GM12878 (cell line): ENCODE measurements at places on chromosomes 6 and 20. TPM values are rescaled to one million over a fixed set of nuclear protein-coding genes. Genes with fewer than 3 reads are reported as not detected.

DNA sequence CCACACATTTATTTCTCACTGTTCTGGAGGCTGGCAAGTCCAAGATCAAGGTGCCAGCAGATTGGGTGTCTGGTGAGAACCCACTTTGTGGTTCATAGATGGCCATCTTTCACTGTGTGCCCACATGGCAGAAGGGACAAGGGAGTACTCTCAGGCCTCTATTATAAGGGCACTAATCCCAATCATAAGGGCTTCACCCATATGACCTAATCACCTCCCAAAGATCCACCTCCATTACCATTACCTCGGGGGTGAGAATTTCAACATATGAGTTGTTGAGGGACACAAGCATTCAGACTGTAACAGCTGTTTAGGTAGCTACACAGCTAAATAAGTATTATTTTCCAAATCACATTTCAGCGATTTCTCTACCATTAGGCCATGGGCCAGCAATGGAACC, 2.5 kb upstream of the PRND start:
- no peaks in the 10 kb centered on the region for H3K27me3 ChIP-seq
- no peak for DNase-seq
- H3K27ac ChIP-seq = no peak overlapping the region

- H3K27me3 ChIP-seq = no peaks in the 10 kb centered on the region
- no peaks in the 10 kb centered on the region for H3K36me3 ChIP-seq
- H3K4me1 ChIP-seq = no peaks in the 10 kb centered on the region
- H3K27ac ChIP-seq = no peak overlapping the region
- no peak for DNase-seq
Measured at GRCh38 chr6:133835901-133836300, 53.0 kb upstream of the TCF21 start.

DNA sequence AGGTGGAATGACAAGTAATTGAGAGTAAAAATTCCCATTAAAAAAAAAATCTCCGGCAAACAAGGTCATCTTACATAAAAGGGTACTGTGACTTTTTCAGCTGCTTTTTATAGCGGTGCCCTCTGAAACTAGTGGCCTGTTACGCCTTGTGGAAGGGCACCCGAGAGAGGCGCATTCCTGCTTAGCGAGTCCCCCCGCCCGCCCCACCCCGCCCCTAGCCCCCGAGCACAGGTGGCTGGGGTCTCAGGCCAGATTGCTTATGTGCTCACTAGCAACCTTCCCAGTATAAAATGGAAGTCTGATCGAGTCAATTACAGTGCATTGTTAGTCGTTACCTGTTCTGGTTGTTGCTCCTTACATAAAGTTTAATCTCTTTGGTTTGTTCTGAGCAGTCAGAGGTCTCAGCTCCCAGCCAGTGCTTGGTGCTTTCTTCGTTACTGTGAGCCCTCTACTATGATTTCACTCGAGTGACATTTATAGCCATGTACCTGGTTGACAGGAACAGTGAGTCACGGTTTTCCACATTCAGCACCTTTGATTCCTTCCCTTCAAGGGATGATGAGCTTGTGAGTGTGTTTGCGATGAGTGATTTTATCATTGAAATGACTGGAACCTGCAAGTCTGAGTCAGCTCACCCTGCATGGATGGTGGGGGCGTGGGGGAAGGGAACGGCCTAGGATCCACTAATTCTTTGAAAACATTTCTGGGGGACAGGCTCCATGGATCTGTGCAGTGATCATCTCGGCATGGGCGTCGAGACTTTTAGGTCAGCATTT, 47.6 kb downstream of the ZDHHC14 start:
- no peaks in the 10 kb centered on the region for H3K27me3 ChIP-seq
- H3K27ac ChIP-seq = no peak overlapping the region
- H3K36me3 ChIP-seq = no peaks in the 10 kb centered on the region; the same call in none of the 2 replicates

- no peak for DNase-seq
- no peak overlapping the region for H3K27ac ChIP-seq
- no peaks in the 10 kb centered on the region for H3K27me3 ChIP-seq
- H3K4me3 ChIP-seq = no peak overlapping the region
- H3K36me3 ChIP-seq = no peaks in the 10 kb centered on the region
Measured at GRCh38 chr6:121549736-121550135, 114.3 kb downstream of the GJA1 start.

DNA sequence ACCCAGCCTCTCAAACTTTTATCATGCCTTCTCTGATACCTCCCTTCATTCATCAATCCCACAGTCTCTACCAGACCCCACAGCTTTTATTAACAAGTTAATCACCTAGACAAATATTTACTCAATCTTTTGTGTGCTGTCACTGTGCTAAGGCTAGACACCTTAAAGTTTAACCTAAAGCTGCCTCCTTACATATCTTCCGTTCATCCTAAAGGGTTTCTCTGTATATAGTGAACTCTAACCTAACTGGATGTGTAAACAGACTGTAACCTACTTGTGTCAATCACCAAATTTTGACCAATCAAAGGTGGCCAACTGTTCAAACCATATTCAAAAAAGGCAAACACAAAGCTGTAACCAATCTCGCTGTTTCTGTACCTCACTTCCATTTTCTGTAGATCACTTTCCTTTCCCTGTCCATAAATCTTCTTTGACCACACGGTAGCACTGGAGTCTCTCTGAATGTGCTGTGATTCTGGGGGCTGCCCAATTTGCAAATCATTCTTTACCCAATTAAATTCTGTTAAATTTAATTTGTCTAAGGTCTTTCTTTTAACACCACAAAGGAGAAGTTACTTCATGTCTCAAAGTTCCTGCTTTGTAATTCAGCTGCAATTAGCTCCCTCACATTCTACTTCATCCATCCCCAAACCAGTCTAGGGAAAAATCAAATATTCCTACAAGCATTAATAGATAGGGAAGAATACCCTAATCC, 72.5 kb downstream of the ARHGAP18 start:
- H3K27me3 ChIP-seq = no peaks in the 10 kb centered on the region
- DNase-seq = no peak
- H3K4me3 ChIP-seq = no peak overlapping the region
- no peak overlapping the region for H3K27ac ChIP-seq
- H3K36me3 ChIP-seq = peaks cover 4% of the 10 kb centered on the region
- H3K4me1 ChIP-seq = peaks cover 16% of the 10 kb centered on the region; the same call in 1 of the 2 replicates

- DNase-seq = no peak
- H3K27ac ChIP-seq = no peak overlapping the region
- H3K4me3 ChIP-seq = no peak overlapping the region
Measured at GRCh38 chr6:107636486-107636885, 146.6 kb downstream of the SOBP start.

DNA sequence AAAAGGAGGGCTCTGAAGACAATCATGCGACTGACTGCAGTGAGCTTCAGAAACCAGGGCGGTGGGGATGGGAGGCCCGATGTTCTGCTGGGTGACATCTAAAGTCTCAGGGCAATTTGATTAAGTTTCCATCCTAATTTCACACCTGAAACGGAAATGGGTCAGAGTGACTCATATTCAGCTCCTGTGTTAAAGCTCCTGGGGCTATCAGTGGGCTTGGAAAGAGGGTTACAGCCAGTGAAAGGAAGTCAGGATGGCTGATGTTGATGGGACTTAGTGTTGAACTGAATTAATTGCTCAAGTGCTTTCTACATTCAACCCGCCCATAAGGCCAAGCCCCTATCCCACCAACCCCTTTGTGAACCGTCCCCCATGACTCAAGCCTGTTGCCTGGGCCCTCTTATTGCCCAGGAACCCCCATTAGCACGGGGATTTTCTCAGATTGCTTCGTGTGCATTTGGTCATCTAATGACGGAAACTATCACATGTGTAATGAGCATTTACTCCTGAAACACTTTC, 47.1 kb upstream of the TBC1D7 start:
- 0 out of 2 replicates have a peak, but pooled peaks cover 3% of the 10 kb centered on the region for H3K36me3 ChIP-seq
- peaks cover 65% of the 10 kb centered on the region for H3K4me1 ChIP-seq
- no peak overlapping the region for H3K4me3 ChIP-seq
- peak overlapping the region; percentile 98 for H3K27ac ChIP-seq

- no peaks in the 10 kb centered on the region for H3K27me3 ChIP-seq
- no peaks in the 10 kb centered on the region for H3K36me3 ChIP-seq
- DNase-seq = peak; percentile 24
- H3K27ac ChIP-seq = no peak overlapping the region
- no peaks in the 10 kb centered on the region for H3K4me1 ChIP-seq
- no peak overlapping the region for H3K4me3 ChIP-seq
Measured at GRCh38 chr6:144675231-144675861, 390.2 kb downstream of the UTRN start.

DNA sequence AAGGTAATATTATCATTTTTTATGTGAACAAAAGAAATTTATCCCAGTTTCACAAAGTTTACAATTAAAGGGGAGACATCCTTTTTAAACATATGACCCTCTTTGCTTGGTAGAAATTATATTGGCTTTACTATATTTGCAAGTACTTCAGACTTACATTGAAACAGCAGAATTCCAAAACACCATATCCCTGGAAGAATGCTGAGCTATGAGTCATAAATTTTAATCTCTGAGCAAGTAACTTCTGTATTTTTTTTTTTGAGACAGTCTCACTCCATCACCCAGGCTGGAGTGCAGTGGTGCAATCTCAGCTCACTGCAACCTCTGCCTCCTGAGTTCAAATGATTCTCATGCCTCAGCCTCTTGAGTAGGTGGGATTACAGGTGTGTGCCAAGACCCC, 240.4 kb downstream of the TBC1D32 start:
- no peaks in the 10 kb centered on the region for H3K4me1 ChIP-seq
- H3K27me3 ChIP-seq = no peaks in the 10 kb centered on the region
- no peak overlapping the region for H3K27ac ChIP-seq
- DNase-seq = no peak
- no peaks in the 10 kb centered on the region for H3K36me3 ChIP-seq

GRCh38 chr6:160051390-160051789, 70.2 kb upstream of the SLC22A1 start:
- H3K4me3 ChIP-seq = no peak overlapping the region
- H3K27ac ChIP-seq = no peak overlapping the region

GRCh38 chr6:75550544-75551167, 51.0 kb upstream of the SENP6 start:
- H3K27me3 ChIP-seq = no peaks in the 10 kb centered on the region
- H3K27ac ChIP-seq = no peak overlapping the region
- H3K4me3 ChIP-seq = no peak overlapping the region
- DNase-seq = no peak
- H3K4me1 ChIP-seq = peaks cover 4% of the 10 kb centered on the region; the same call in 1 of the 2 replicates

- peak overlapping the region; percentile 26 for H3K27ac ChIP-seq
- H3K4me3 ChIP-seq = peak overlapping the region; percentile 69; the same call in 1 of the 2 replicates
- H3K4me1 ChIP-seq = peaks cover 4% of the 10 kb centered on the region; the same call in 1 of the 2 replicates
- H3K36me3 ChIP-seq = no peaks in the 10 kb centered on the region
- no peak for DNase-seq
Measured at GRCh38 chr6:26420688-26421171, 18.7 kb downstream of the BTN3A1 start.

GRCh38 chr6:127967708-127968107, 66.8 kb upstream of the THEMIS start:
- no peaks in the 10 kb centered on the region for H3K4me1 ChIP-seq
- H3K27me3 ChIP-seq = no peaks in the 10 kb centered on the region

- no peak overlapping the region for H3K27ac ChIP-seq
- H3K36me3 ChIP-seq = no peaks in the 10 kb centered on the region
- H3K4me1 ChIP-seq = peaks cover 23% of the 10 kb centered on the region
- H3K27me3 ChIP-seq = no peaks in the 10 kb centered on the region
- H3K4me3 ChIP-seq = no peak overlapping the region
Measured at GRCh38 chr6:135318738-135319469, 137.8 kb downstream of the MYB start.

DNA sequence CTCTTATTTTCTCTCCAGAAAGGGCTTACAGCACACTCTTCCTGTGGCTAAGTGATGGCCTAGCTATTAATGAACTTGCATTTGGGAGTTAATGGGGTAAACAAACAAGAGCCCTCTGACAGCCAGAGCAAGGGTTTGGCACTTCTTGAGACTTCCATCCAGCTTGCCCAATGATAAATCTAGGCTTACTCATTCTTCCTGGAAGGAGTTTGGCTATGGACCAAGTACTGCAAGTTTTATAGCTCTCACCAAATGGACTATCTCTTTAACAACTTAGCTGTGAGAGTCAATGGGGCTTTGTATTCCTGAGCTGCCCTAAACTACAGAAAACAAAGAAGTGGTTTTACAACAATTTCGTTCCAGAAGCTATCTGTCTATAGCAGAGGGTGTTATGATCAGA, 16.7 kb upstream of the PI3 start:
- no peak for DNase-seq
- H3K4me3 ChIP-seq = no peak overlapping the region
- H3K36me3 ChIP-seq = no peaks in the 10 kb centered on the region
- H3K27me3 ChIP-seq = no peaks in the 10 kb centered on the region
- H3K4me1 ChIP-seq = peaks cover 3% of the 10 kb centered on the region

- H3K4me1 ChIP-seq = no peaks in the 10 kb centered on the region
- no peaks in the 10 kb centered on the region for H3K36me3 ChIP-seq
- H3K27me3 ChIP-seq = no peaks in the 10 kb centered on the region
- no peak for DNase-seq
- no peak overlapping the region for H3K4me3 ChIP-seq
- no peak overlapping the region for H3K27ac ChIP-seq
Measured at GRCh38 chr20:40532103-40532502, 156.9 kb downstream of the MAFB start.

DNA sequence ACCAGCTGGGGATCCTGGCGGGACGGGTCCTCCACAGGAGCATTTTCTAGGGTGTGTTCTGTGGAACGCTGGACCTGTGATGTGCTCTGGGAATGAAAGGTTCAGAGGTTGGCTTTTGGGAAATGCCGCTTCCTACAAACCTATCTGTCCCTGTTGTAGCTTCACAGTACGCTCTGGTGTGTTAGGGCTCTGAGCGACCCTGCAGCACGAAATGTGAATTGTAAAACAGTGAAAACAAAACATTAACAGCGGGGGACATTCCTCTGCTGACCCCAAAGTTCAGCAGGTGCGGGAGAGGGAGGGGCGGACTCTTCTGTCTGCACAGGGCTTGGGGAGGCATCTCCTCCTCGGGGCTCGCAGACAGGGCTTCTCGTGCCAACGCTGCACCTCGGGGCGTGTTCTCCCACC, 155.9 kb downstream of the NRN1 start:
- no peak overlapping the region for H3K27ac ChIP-seq
- DNase-seq = no peak
- no peak overlapping the region for H3K4me3 ChIP-seq
- H3K27me3 ChIP-seq = peaks cover 10% of the 10 kb centered on the region

- no peak overlapping the region for H3K4me3 ChIP-seq
- no peaks in the 10 kb centered on the region for H3K4me1 ChIP-seq
- H3K27me3 ChIP-seq = no peaks in the 10 kb centered on the region
- H3K36me3 ChIP-seq = no peaks in the 10 kb centered on the region
Measured at GRCh38 chr6:138724015-138724414, 49.6 kb upstream of the CCDC28A start.

GRCh38 chr6:133681891-133682290, 207.0 kb upstream of the TCF21 start:
- no peak for DNase-seq
- H3K27ac ChIP-seq = no peak overlapping the region
- no peaks in the 10 kb centered on the region for H3K4me1 ChIP-seq
- no peak overlapping the region for H3K4me3 ChIP-seq
- H3K36me3 ChIP-seq = no peaks in the 10 kb centered on the region

The ADAM33 gene
- total RNA-seq = not detected in 2 replicates

The HRH3 gene
- total RNA-seq = not detected in 2 replicates

The PRSS35 gene
- total RNA-seq = not detected in 2 replicates

The GSTA3 gene
- not detected in 2 replicates for total RNA-seq

The EDN3 gene
- total RNA-seq = not detected in 2 replicates

The SNPH gene
- 0.31 and 0.53 TPM in 2 replicates for total RNA-seq

The TFAP2A gene
- total RNA-seq = 0.21 and 0.46 TPM in 2 replicates

The KCNK17 gene
- total RNA-seq = not detected in 2 replicates

The BPIFB2 gene
- total RNA-seq = not detected in 2 replicates

The TINAG gene
- total RNA-seq = 0.51 and 0.64 TPM in 2 replicates

The SSTR4 gene
- not detected in 2 replicates for total RNA-seq

The EEF1A1 gene
- total RNA-seq = 14,684 and 15,216 TPM in 2 replicates

The LYRM2 gene
- total RNA-seq = 23.6 and 25.1 TPM in 2 replicates

The PTP4A1 gene
- 67.4 and 70.1 TPM in 2 replicates for total RNA-seq

The CST7 gene
- total RNA-seq = not detected in 2 replicates

The PIGT gene
- 39.5 and 45.2 TPM in 2 replicates for total RNA-seq
